Natural killer cell treated with Interleukin-12 subunit alpha and Interleukin-12 subunit beta and Interleukin-15 and Interleukin-18, amount 100 ng/mL, for 72 hours (primary cell): ENCODE measurements at places on chromosomes 6 and 20.

- no peak for DNase-seq
These were observed 91.2 kb downstream of the RTN4IP1 start for GRCh38 chr6:106538145-106538544.

GRCh38 chr6:154995254-154996015 lies at the start of gene TIAM2:
Gene TIAM2, plus strand, starts transcription at chr6:154995315. Its CDS starts 133,909 bp downstream, at chr6:155129224.
- DNase-seq, result peak; percentile 64

DNA sequence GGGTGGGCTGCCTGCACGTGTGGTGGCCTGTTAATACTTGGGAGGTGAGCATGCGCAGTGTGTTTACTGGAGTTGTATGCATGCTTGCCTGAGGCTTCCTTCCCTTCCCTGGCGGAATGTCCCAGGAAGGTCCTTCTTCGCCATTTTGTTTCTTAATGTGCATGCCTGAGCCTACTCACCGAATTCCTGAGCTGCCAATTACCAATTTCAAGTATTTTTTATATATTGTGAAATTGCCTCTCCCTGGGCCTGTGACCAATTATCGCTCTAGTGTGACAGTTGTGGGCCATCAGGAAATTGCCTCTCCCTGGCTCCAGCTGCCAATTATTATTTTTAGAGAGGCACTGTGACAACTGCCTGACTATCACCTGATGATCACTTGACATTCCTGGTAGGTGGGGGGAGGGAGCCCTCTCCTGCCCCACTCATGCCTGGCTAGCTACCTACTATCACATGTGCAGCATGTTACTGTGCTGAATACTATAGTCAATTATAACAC lies 70.0 kb downstream of the FAM50B start:
- no peak for DNase-seq

GRCh38 chr20:35049776-35050352 lies 42.7 kb downstream of the TRPC4AP start:
- DNase-seq, result no peak

DNA sequence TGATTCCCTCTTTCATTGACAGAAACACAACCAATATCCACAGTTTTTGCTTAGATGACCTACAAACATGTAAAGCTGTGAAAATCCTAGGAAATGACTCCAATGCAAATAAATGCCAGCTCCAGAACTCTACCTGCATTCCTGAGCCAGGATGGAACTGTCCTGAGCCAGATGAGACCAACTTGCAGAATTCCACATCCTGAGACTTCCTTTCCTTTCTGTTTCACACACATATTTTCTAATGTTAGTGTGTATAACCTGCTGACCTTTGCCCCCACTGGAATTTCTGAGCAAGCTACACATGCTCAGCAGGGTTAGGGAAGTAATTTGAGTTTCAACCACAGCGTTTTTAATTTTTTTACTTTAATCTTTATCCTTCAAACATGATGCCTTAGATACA lies 69.6 kb upstream of the ADGRF1 start:
- DNase-seq, result no peak

DNA sequence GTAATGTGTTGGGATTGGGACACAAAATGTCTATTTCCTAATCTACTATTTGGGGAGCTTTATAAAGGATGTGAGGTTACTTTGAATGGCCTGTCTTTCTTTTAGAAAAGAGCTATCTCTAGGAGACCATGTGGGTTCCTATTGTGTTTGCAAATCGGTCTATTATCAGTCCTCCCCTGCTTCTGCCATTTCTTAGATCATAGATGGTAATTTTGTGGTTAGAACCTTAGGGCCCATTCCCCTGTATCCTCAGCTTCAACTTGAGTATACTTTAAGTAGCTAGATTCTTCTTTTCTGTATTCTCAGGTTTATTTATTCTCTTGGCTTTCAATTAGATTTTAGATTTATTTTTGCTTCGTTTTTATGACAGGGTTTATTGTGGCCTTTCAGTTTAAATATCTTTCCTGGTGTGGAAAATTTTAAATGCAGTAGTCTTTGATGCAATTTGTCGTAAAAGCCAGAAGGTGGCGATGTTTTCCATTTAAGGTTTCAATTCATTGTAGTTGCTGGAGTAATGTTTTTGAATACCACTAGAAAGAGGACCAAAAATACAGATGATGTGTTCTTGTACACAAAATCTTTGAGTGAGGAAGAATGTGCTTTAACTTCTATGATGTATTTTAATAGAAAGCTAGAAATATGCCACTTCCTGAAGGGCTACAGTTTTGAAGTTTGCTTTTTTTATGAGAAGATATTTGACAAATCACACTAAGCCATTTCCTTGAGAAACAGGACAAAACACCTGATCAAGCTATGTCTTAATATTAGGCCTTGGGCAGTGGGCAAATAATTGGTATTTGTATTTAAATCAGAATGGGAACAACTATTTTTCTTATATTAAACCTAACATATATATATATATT lies 20.3 kb downstream of the TBPL1 start:
- DNase-seq, result no peak
